ENCODE measurements at places on chromosomes 7 and 10.
A peak's percentile ranks its signal among the peaks of the same experiment; 100 is the strongest.

DNA sequence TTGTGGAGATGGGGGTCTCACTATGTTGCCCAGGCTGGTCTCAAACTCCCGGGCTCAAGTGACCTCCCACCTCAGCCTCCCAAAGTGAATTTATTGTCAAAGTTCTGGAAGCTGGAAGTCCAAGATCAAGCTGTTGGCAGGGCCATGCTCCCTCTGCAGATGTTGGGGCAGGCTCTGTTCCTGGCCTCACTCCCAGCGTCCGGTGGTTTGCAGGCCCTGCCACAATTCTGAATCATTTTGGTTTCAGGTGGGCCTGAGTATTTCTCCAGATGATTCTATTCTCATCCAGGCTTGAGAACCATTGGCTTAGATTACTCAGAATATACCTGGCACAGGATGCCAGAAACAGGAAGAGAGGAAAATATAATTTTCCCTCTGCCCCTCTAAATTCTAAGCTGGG is 737.4 kb downstream of the TNS3 start:
- no peak for DNase-seq

DNA sequence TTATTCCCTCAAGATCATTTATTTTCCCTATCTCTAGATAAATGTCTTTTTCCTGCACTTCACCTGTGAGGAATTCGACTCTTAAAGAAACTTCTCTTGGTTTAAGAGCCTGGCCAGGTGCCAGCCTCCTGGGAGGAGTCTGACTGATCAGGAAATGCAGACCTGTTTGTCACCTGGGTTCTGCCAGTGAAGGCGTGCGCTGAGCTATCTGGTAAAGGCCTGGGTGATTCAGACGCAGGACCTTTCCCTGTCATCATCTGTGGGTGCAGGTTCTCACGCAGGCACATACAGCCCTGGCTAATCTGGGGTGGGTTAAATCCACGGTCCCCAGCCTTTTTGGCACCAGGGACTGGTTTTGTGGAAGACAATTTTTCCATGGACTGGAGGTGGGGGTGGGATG is 65.3 kb upstream of the AQP1 start:
- no peak for DNase-seq

DNA sequence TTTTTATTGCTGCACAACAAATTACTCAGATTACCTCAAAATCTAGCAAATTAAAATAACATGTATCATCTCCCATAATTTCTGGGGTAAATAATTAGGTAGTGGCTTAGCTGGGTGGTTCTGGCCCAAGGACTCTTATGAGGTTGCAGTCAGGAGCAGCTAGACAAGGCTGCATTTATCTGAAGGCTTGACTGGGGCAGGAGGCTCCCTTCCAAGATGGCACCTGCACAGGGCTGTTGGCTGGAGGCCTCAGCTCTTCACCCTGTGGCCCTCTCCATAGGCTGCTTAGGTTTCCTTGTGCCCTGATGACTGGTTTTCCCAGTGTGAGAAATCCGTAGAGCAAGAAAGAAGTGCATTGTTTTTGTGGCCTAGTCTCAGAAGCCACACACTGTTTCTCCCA is 34.7 kb upstream of the ELFN1 start:
- no peak for DNase-seq

- no peak for DNase-seq
These were observed 561.1 kb upstream of the STEAP1 start for GRCh38 chr7:89593125-89593524.

DNA sequence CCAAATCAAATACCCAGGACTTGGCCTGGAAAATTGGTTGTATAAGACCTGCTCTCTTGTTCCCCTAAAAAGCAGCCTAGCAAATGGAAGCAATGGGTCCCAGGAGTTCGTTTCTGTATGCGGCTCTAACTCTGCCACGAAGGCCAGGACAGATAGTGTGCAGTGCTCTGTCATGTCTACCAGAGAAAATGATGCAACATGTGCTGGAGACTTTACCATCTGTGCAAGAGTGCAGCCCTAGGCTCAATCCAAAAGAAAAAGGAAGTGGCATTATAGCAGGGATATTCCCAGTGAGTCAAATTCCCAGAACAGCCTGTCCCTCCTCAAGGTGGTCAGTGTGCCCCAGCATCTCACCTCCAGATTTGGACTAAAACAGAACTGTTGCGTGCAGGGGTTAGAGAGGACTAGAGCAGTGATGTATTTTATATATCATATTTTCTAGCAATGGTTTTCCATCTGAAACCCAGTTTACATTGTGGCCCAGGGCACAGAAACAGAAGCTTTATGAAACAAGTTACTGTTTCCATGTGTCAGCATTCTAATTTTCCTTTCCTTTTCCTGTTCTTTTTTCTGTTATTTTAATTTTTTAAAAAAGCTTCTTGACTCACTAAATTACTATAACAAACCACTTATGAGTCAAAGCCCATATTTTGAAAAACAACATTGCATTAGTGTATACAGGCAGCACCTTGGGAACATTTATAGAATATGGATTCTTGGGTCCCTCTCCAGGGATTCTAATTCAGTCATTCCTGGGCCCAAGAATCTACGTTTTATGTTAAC is 311.2 kb downstream of the RNLS start:
- peak; percentile 21 for DNase-seq

GRCh38 chr7:16171928-16172327 is 249.4 kb downstream of the CRPPA start:
- DNase-seq: no peak

DNA sequence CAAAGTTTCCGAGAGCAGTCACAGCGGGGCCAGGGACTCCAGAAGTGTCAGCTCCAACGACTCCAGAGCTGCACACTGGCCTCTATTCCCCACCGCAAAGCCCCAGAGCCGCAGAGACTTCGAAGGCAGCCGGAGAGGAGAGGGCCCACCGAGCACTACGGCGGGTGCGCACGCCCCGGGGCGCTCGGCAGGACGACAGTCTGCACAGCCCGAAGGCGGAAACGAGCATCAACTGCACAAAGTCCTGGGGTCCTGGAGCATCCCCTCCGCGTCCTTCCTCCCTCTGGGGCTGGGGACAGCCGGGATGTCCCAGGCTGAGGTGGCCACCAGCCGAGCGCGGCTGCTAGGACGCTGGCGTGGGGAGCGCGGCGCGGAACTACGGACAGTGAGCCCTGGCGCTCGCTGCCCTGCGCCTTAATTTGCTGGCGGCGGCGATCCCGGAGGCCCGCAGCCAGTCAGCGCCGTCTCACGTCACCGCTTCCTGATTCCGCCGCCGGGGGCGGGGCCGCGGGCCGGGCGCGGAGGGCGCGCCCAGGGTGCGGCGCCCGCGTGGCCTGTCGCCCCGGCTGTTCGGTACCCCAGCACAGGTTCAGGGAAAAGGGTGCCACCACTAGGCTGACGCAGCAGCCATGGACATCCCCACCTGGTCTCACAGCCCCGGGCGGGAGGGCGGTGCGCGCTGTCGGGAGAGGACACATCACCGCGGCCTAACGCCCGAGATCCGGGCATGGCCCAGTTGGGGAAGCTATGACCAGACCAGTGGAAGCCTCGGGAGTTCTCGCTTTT is at the start of gene TBX20:
TBX20 (minus strand) TSS at position 391 of the 786 bp plus-strand sequence. CDS start 480 bp downstream, outside the sequence.
- DNase-seq: peak; percentile 61

- DNase-seq: peak; percentile 97
These were observed at the start of gene CEP55 for GRCh38 chr10:93496322-93497041. Gene CEP55 (plus strand): TSS chr10:93496612. CDS start chr10:93500052, 3,440 bp downstream.

- DNase-seq: no peak
These were observed 33.8 kb upstream of the ATXN7L1 start for GRCh38 chr7:105910172-105910571.

Data from stimulated activated CD4-positive, alpha-beta T cell treated with anti-CD3 and anti-CD28 coated beads, Interleukin-15, amount 100 ng/mL, for 24 hours (primary cell).